HFFc6 (cell line): ENCODE measurements at places on chromosomes 7 and 10.
A peak's percentile ranks its signal among the peaks of the same experiment; 100 is the strongest.

DNA sequence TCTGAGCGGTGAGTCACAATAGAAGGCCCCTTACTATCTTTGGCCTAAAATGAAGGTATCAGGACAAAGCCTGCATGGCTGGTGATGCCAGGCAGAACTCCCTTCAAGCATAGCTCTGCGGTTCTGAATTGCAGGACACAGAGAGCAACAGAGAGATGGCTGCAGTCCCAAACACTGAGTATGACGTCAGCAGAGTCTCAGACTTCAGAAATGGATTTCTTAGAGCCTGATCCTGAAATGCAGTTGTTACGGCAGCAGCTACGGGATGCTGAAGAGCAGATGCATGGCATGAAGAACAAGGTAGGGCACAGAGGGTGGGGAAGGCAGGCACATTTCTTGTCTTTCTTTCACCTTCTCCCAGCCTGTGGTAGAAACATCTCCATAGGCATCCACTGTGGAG lies 13.5 kb downstream of the CCDC136 start:
- no peak for DNase-seq

DNA sequence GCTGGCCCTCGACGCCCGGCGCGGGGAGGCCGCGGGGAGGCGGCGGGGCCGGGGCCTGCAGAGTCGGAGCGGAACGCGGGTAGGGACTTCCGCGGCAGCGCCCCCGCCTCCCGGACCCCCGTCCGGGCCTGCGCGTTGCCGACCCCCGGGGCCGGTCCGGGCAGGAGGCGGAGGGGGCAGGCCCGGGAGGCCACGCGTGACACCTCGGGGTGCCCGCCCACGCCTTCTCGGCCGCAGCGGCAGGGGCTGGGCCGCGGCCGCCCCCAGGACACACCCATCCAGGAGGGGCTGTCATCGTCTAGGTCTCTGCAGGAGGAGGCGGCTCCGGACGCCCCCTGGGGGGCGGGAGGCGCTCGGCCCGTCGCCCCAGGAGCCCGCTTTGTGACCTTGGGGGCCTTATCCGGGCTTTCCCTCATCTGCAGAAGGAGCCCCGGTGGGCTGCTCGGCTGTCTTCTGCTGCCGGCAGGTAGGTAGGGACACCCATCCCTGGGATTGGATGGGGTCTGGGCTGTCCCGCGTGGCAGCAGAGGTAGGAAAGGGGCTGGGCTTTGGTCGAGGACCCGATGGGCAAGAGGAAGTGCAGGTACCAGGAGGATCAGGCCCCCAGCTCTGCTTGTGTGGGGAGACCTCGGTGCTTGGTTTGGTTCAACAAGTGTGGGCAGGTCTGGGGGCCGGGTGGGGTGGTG lies 569 bp downstream of the ZNF316 start:
- no peak for DNase-seq

- DNase-seq = no peak
Observed at GRCh38 chr7:151570366-151570915, 50.7 kb upstream of the RHEB start.

- no peak for DNase-seq
Observed at GRCh38 chr7:30378275-30378674, 93.9 kb downstream of the ZNRF2 start.

- no peak for DNase-seq
Observed at GRCh38 chr10:69048103-69048502, 39.8 kb upstream of the SRGN start.

- no peak for DNase-seq
Observed at GRCh38 chr10:133358162-133358924, 524 bp upstream of the FUOM start.

GRCh38 chr7:29723599-29723998 lies 82.7 kb upstream of the WIPF3 start:
- peak; percentile 8 for DNase-seq

DNA sequence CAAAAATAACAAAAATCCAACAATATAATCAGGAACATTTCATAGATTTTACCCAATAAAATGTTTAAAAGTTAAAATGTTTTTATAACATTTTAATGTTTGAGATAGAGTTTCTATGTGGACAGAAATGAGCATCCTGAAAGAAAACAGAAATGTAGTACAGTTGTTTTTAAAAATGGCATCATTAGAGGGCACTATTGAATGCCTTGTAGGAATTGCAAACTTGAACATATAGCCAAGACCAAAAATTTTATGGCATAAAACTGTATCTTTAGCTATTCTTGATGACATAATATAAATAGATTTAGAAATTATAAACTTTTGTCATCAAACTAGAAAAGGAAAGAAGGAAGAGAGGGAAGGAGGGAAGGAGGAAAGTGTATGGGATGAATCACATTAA lies 1372.7 kb downstream of the GATA3 start:
- no peak for DNase-seq

DNA sequence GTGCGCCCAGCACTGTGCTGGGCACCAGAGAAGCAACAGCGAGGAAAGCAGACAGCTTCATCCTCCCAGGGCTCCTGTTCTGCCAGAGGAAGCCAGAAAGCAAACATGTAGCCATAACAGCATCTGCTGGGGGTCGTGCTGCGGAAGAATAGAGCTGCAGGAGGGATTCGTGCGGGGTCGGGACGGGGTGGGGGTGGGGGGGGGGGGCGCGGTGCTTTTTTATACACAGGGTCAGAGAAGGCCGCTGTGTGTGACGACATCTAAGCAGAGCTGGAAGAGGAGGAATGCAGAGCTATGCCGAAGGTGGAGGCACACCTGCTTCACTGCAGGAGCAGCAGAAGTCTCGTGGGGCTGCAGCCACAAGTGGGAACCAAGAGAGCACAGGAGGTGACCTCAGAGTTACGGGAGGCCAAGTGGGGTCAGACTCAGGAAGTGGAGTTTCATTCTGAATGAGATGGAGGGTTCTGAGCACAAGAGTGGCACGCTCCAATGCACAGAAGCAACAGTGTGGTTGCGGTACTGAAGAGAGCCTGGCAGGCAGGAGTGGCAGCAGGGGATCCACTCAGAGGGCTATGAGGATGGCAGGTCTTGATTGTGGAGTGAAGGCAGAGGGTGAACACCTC lies 11.1 kb downstream of the PKD1L1 start:
- DNase-seq = no peak
